ENCODE measurements at places on chromosomes 12 and 14.
A peak's percentile ranks its signal among the peaks of the same experiment; 100 is the strongest.

GRCh38 chr12:65004270-65004669 lies 116.8 kb downstream of the WIF1 start:
- no peak for DNase-seq

DNA sequence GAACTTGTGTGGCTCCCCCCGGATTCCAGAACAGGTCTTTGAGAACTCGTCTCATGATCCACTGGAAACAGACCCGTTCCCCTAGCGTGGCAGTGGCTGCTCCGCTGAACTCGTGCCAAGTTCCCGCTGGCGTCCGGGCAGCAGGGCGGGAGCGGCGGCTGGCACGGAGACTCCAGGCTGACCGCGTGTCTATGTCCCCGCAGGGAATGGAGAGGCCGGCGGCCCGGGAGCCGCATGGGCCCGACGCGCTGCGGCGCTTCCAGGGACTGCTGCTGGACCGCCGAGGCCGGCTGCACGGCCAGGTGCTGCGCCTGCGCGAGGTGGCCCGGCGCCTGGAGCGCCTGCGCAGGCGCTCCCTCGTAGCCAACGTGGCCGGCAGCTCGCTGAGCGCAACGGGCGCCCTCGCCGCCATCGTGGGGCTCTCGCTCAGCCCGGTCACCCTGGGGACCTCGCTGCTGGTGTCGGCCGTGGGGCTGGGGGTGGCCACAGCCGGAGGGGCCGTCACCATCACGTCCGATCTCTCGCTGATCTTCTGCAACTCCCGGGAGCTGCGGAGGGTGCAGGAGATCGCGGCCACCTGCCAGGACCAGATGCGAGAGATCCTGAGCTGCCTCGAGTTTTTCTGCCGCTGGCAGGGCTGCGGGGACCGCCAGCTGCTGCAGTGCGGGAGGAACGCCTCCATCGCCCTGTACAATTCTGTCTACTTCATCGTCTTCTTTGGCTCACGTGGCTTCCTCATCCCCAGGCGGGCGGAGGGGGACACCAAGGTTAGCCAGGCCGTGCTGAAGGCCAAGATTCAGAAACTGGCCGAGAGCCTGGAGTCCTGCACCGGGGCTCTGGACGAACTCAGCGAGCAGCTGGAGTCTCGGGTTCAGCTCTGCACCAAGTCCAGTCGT lies 1.5 kb downstream of the APOLD1 start:
- DNase-seq, result peak; percentile 75

DNA sequence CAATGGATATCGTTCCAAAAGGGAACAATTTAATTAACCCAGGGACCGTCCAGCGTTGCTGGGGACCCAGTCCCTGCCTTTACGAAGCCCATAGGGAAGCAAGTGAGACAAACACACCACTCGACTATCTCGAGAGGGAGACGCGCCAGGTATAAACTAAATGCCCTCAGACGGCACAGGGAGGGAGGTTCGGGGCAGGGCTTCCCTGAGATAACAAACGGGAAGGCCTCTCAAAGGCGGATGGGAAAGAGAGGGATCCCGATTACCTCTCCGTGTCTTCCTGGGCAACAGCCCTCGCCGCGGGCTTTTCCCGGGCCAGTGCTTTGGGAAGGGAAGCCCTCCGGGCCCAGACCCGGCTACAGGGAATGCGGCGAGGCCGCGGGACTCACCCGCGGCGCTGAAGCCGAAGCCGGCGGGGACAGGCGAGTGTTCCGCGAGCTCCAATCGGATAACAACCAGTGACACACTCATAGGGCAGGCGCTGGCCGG lies 390 bp downstream of the BRAP start:
- DNase-seq, result no peak

DNA sequence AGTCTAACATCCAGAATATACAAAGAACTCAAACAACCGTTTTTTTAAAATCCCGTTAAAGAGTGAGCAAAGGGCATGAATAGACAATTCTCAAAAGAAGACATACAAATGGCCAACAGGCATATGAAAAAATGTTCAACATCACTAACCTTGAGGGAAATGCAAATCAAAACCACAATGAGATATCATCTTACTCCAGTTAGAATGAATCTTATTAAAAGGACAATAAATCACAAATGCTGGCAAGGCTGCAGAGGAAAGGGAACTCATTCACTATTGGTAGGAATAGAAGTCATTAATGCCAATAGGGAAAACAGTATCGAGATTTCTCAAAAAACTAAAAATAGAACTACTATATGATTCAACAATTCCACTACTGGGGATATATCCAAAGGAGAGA lies 520.1 kb downstream of the RMST start:
- DNase-seq, result no peak

- DNase-seq, result no peak
Measured at GRCh38 chr12:58629376-58629775, 290.9 kb downstream of the LRIG3 start.

DNA sequence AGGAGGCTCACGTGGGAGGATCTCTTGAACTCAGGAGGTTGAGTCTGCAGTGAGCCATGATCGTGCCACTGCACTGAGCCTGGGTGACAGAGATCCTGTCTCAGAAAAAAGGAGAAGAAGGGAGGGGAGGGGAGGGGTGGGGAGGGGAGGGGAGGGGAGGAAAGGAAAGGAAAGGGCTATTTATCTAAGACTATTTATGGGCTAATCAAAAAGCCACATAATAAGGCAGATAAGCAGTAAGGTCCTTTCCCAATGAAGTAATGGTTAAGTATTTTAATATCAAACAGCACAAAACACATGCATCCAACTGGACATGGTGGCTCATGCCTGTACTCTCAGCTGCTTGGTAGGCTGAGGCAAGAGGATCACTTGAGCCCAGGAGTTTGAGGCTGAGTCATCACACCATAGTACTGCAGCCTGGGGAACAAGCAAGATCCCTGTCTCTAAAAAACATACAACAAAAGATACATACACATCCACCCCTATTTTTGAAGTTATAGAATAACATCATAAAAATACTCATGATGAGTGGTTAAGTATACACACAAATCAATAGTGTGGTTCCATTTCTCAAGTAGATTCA lies 9.7 kb downstream of the PAWR start:
- DNase-seq, result no peak

DNA sequence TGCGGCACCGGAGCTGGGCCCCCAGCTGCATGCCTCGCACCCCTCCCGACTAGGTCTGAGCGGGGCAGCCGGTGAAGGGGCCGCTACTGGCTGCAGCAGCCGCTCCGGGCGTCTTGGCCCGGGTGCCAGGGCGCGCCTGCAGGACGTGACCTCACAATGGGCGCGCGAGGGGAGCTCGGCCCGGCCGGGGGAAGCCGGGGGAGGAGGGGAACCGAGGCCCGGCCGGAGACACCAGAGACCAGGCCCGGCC lies 353 bp downstream of the BAG5 start:
- no peak for DNase-seq

DNA sequence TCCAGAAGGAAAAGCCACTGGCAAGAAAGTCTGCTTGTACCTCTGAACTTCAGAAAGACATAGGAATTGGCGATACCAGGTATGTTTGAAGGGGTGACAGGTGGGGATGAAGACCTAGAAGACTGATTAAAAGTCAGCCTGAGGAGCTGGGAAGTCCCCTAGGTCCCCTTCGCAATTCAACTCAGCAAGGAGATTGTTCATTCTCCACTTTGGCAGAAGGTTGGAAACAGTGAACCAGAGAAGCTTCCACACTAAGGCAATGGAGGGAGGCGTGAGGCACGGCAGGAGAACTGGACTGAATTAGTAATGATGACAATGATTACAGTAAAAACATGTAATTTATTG lies 240.3 kb upstream of the TMPO start:
- no peak for DNase-seq

GRCh38 chr14:37150414-37150813 lies 22.0 kb downstream of the SLC25A21 start:
- DNase-seq, result no peak

GRCh38 chr14:38116895-38117294 lies 90.8 kb upstream of the SSTR1 start:
- DNase-seq, result no peak

DNA sequence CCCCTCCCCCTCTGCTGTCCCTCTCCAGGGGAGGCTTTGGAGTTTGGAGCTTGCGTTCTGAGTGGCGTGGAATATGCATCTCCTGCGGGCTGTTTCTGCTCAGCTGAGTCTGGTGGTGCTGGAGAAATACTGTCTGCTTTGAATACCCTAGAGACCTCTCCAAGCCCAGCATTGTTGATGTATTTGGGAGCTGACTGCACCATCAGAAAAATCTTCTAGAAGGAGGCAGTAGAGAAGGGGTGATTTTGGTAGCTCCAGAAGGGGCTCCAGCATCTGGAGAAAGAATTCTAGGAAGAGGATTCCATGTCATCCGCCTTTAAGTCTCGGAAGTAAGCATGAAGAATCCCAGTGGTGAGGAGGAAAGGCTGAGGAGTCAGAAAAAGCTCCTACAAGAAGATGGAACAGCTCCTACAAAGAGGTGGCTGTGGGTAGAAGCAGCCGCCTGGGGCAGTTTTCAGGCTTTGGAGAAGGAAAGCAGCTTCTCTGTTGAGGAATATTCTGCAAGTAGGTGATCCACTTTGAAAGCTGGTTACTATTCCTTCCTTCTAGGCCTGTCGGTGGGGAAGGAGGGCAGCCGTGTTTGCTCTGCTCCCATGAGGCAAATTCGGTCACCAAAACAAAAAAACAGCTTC lies 9.7 kb downstream of the MLXIP start:
- DNase-seq, result no peak

DNA sequence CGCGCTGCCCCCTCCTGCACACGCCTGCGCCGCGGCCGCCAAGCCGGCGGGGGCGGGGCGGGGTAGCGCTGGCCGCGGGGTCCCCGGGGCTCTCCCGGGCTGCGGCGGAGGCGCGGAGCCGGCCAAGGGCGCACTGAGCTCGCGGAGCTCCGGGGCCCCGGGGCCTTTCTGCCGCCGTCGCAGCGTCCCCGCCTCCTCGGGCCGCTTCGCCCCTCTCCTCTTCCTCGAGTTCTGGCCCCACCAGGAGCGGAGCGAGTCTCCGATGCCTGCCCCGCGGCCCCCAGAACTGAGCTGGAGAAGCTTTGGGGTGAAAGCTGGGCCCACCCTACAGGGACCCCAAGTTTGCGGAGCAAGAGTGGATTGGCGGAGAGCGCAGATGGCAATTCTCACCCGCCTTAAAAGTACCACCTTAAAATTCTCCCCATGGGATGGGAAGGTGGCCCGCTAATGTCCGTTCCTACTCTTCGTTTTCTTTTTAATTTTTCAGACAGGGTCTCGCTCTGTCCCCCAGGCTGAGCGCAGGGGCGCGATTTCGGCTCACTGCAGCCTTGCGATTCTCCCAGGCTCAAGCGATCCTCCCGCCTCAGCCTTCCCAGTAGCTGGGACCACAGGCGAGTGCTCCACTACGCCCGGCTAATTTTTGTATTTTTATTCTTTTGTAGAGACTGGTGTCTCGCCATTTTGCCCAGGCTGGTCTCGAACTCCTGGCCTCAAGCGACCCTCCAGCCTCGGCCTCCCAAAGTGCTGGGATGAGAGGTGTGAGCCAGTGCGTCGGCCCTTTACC lies 129.6 kb downstream of the NDUFA12 start:
- no peak for DNase-seq

- DNase-seq, result peak; percentile 49
Measured at GRCh38 chr12:49698619-49699545, 8.3 kb downstream of the FMNL3 start.

DNA sequence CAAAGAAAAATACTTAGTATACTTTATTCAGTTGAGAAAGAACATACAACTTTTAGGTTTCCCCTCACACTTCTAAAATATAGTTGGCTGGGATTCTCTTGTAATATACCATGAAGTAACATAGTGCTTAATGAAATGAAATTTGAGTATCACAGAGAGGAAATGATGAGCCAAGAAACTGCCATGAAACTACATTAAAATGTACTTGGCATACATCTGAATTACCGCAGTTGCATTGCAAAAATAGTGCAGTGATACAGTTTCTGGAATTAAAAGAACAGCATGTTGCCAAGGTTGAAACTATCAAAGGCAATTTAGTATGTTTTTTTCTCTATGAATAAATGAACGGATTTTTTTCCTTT lies 389.2 kb downstream of the TMEM117 start:
- DNase-seq, result no peak

GRCh38 chr12:19671695-19672094 lies 232.4 kb downstream of the AEBP2 start:
- DNase-seq, result no peak

GRCh38 chr14:87899228-87899627 lies 93.8 kb downstream of the GALC start:
- DNase-seq, result no peak

DNA sequence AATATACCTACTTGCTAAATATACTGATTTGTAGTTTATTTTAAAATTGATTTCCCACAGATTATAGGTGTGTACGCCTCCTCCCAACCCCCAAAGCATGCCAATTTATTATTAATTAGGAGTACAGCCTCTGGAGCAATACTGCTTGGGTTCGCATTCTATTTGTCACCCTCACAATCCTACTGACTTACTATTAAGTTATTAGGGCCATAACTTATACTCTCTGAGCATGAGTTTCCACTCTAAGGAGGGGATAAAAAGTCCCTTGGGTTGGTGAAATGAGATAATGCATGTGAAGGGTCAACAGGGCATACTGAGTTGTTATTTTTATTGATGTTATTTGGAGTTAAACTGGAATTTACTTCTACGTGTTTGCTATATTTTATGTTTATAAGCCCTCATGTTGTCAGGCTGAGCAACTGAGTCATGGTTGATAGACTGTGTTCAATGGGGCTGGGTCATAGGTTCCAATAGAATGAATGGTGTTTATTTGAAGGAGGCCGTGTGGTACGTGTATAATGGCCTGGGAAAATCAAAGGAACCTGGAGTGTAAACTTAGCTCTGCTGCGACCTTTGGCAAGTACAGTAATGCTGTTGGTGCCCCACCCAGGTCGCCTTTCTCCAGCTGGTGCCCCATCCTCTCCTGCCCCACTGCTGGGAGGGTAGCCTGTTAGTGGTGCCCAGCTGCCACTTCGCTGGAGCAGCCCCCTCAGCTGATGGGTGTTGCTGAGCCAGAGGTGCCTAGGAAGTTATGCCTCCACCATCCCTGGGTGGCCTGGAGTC lies 99.3 kb upstream of the PTPRB start:
- DNase-seq, result no peak

GRCh38 chr14:100193417-100194357 lies 34.2 kb upstream of the DEGS2 start:
- DNase-seq, result peak; percentile 17

- no peak for DNase-seq
Measured at GRCh38 chr12:97756066-97756666, 293.6 kb downstream of the RMST start.
